Peyer's patch (tissue), 4 donors: ENCODE measurements at places on chromosomes 2 and 18. TPM values are rescaled to one million over a fixed set of nuclear protein-coding genes. Genes with fewer than 3 reads are reported as not detected.

The NGEF gene
- 54.5 TPM for total RNA-seq

The EFR3B gene
- total RNA-seq = 0.83 TPM

DNA sequence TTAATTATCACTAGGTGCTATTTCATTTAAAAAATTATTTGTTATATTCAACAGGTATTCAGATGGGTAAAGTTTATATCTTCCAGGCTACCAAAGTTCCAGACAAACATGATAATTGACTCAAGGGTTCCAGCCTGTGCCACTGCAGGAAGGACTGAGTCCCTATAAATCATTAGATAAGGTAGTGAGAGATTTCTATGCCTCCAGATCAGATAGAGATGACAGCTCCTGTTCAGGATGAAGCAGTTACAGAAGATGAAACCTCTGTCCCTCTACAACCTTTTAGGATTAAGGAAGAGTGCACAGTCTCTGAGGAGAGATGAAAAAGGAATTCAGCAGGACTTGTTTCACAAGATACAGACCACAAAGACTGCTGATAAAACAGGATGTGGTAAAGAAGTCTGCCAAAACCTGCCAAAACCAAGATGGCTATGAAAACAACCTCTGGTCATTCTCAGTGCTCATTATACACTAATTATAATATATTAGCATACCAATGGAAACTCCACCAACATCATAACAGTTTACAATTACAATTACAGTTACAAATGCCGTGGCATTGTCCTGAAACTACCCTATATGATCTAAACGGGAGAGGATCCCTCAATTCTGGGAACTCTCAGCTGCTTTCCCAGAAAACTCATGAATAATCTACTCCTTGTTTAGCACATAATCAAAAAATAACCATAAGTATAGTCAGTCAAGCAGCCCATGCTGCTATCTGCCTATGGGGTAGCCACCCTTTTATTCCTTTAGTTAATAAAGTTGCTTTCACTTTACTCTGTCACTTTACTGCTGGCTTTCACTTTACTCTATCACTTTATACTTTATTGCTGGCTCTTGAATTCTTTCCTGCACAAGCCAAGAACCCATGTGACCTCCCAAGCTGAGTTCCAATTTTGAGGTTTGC, 288.5 kb downstream of the PDE11A start:
- H3K4me3 ChIP-seq = no peak overlapping the region
- H3K4me1 ChIP-seq = peaks cover 14% of the 10 kb centered on the region
- H3K27ac ChIP-seq = no peak overlapping the region
- DNase-seq = no peak
- H3K36me3 ChIP-seq = no peaks in the 10 kb centered on the region

DNA sequence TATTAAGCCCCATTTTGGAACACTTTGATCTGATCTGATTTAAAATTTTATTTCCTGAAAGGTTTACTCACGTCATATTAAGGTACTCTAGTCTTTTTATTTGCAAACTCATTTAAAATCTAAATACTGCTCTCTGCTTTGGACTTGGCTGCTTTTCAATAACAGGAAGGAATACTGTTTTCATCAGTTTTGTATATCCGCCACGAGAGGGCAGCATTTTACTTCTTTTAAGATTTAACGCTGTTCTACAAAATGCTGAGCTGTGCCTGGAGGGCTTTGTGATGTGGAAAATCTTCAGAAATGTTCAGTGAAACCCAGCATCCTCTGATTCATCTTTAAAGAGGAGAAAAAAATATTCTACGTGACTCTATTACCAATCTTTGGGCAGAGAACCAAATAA, 37.5 kb upstream of the SLC38A11 start:
- no peaks in the 10 kb centered on the region for H3K4me1 ChIP-seq
- H3K27ac ChIP-seq = peak overlapping the region; percentile 79
- no peak overlapping the region for H3K4me3 ChIP-seq
- H3K36me3 ChIP-seq = no peaks in the 10 kb centered on the region
- no peaks in the 10 kb centered on the region for H3K27me3 ChIP-seq
- DNase-seq = peak; percentile 74

DNA sequence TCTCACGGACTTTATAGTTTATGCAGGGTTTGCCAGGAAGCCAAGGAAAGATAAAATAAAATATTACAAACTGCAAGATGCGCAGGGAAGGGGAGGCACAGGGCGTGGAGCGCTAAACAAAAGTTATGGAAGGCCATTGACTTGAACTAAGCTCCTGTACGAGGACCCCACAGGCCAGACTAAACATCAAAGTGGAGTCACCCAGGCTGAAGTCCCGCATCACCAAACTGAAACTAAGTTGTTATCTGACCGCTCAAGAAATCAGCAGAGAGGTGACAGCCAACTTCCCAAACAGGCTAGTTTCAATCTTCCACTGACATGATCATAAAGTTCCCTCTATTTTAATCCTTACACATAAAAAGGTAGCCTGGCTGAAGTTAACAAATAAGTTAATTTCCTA, 90.5 kb upstream of the YWHAQ start:
- no peaks in the 10 kb centered on the region for H3K36me3 ChIP-seq
- no peak overlapping the region for H3K4me3 ChIP-seq
- no peak overlapping the region for H3K27ac ChIP-seq
- H3K4me1 ChIP-seq = no peaks in the 10 kb centered on the region
- no peaks in the 10 kb centered on the region for H3K27me3 ChIP-seq
- DNase-seq = no peak

DNA sequence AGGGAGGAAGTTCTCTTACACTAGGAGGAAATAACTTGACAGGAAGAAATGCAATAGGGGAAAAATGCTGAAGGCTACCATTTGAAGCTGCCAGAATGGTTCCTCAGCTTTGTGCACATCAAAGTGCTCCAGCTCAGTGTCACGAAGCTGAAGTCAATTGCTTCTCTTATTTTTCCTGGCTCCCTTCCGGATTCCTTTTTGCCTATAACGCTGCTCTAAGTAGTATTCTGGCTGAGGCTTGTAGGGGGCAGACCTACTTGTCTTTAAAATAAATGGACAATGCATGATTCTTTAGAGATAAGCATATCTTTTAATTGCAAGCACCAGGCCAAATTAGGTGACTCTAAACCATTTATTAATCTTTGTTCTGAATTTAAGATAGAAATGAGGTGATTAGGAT, 60.3 kb upstream of the SCN1A start:
- no peak overlapping the region for H3K4me3 ChIP-seq
- H3K27ac ChIP-seq = no peak overlapping the region
- H3K4me1 ChIP-seq = no peaks in the 10 kb centered on the region
- no peak for DNase-seq

DNA sequence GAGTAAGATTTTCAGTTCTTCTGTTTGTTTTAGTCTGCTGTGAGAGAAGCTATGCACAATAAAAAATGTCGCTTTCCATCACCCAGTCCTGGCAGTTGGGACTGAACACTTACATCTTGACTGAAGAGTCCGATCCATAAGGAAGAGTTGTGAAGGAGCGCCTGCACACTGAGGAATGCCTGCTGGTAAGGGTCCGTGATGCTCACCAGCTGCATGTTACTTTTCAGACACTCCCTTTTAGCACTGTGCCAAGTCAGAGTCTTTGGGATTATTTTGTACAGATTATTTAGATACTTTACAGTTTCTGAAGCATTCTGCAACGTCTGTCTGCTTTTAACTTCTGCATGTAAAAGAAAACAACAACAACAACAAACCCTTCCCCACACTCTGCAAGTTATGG, 42.6 kb upstream of the CD302 start:
- H3K4me3 ChIP-seq = no peak overlapping the region
- no peaks in the 10 kb centered on the region for H3K4me1 ChIP-seq
- no peaks in the 10 kb centered on the region for H3K36me3 ChIP-seq
- no peaks in the 10 kb centered on the region for H3K27me3 ChIP-seq

DNA sequence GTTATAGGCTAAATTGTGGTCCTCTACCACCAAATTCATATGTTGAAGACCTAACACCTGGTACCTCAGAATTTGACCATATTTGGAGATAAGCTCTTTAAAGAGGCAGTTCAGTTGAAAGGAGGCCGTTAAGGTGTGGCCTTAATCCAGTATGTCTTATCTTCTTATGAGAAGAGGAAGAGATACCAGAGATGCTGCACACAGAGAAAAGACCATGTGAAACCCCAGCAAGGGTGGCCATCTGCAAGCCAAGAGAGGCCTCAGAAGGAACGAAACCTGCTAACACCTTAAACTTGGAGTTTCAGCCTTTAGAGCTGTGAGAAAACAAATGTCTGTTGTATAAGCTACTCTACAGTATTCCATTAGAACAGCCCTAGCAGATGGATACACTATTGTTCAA, 528.1 kb upstream of the DCC start:
- H3K27me3 ChIP-seq = no peaks in the 10 kb centered on the region
- DNase-seq = no peak
- no peaks in the 10 kb centered on the region for H3K36me3 ChIP-seq

- H3K4me1 ChIP-seq = peaks cover 4% of the 10 kb centered on the region
- DNase-seq = peak; percentile 20
- no peak overlapping the region for H3K4me3 ChIP-seq
- H3K27me3 ChIP-seq = no peaks in the 10 kb centered on the region
- no peaks in the 10 kb centered on the region for H3K36me3 ChIP-seq
Observed at GRCh38 chr2:23469142-23469540, 84.2 kb downstream of the KLHL29 start.

DNA sequence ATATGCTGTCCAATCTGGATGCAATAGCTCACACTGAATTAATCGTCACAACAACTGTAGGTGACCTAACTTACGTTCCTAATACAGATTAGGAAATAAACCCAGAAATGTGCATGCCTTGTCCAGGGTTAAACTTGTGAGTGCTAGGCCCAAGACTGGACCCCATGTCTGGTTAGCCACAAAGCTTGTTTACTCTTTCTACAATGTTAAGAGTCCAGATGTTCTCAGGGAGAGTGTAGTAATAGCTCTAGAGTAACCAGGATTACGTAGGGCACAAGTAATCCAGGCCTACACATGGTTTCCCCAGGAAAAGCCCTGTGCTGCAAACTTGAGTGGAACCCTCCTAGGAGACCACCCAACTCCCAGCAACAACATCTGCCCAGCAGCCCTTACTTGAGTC, 26.2 kb downstream of the TRIB2 start:
- H3K27ac ChIP-seq = no peak overlapping the region
- DNase-seq = no peak
- no peaks in the 10 kb centered on the region for H3K27me3 ChIP-seq
- H3K4me1 ChIP-seq = no peaks in the 10 kb centered on the region

DNA sequence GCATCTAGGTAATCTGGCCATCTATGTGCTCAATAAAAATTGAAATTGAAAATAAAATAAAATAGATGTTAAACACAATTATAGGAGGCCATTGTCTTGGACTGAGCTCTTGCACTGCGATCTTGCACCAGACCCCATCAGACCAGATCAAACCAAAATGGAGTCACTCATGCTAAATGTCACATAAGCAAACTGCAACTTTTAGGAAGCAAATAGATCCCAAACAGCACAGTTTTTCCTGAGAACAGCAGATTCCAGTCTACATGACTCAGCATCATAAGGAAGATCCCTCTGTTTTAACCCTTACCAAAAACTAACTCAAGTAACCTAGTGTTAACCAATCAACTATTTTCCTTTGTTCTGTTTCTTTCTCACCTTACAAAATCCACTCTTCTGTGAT, 57.7 kb upstream of the LRP1B start:
- no peaks in the 10 kb centered on the region for H3K36me3 ChIP-seq
- H3K4me1 ChIP-seq = no peaks in the 10 kb centered on the region
- H3K27ac ChIP-seq = no peak overlapping the region
- DNase-seq = no peak

DNA sequence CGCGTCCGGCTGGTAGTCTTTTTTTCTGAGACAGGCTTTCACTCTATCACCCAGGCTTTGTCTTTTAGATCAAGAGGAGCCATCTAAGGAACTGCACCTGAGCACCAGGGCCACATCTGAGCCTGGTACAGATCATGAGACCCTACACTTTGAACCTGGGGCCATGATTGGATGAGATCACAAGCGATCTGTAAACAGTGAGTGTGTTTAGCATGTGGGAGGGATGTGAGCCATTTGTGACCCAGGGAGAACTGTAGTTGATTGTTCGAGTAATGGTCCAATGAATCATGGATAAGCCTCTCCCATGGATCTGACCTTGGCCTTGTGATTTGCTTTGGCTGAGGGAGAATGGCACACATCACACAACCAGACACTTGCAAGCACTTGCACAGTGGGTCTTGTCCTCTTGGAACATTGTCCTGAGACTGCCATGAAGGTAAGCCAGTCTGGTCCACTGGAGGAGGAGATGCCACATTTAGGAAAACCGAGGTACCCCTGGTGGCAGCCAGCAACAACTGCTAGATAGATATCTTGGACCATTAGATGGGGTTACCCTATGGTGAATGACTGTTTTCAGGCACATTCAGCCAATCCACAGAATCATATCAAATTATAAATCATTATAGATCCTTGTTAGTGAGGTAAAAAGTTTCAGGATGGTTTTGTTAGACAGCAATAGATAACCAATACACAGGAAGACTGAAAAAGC, 19.5 kb upstream of the DTNB start:
- no peak overlapping the region for H3K4me3 ChIP-seq
- no peaks in the 10 kb centered on the region for H3K4me1 ChIP-seq
- no peak overlapping the region for H3K27ac ChIP-seq
- no peak for DNase-seq
- H3K27me3 ChIP-seq = no peaks in the 10 kb centered on the region
- H3K36me3 ChIP-seq = no peaks in the 10 kb centered on the region

DNA sequence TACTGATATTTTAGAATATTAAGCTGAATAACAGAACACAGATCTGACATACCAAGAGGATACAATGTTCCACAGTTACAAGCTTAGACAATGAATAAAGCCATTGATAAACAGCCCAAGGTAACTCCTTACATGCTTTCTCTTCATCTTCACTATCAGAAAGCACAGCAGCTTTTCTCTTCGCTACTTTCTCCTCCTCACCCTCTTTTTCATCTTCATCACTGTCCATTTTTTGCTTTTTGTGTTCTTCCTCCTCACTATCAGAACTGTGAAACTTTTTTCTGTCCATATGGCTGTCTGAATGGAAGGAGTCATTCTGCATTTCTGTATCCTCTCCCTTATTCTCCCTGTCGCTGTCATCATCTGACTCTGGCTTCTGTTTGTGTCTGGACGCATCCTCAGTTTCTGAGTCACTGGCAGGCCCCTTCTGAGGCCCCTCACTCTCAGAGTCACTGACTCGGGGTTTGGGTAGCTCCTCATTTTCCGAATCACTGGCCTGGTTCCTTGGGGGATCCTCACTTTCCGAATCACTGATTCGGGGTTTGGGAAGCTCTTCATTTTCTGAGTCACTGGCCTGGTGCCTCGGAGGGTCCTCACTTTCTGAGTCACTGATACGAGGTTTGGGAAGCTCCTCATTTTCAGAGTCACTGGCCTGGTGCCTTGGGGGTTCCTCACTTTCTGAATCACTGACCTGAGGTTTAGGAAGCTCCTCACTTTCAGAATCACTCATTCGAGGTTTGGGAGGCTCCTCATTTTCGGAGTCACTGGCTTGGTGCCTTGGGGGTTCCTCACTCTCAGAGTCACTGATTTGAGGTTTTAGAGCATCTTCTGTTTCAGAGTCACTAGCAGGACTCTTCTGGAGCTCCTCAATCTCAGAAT, 21.5 kb downstream of the IWS1 start:
- no peak for DNase-seq
- no peaks in the 10 kb centered on the region for H3K27me3 ChIP-seq
- H3K36me3 ChIP-seq = no peaks in the 10 kb centered on the region
- no peaks in the 10 kb centered on the region for H3K4me1 ChIP-seq

GRCh38 chr2:72859831-72860262, 27.4 kb upstream of the SPR start:
- H3K27ac ChIP-seq = no peak overlapping the region
- peaks cover 10% of the 10 kb centered on the region for H3K4me1 ChIP-seq
- no peaks in the 10 kb centered on the region for H3K27me3 ChIP-seq
